ENCODE measurements at places on chromosomes 2 and 18.

- DNase-seq, result no peak
Measured at GRCh38 chr2:222837643-222838056, 23.2 kb upstream of the ACSL3 start.

GRCh38 chr2:132875193-132875592 lies 205.2 kb upstream of the LYPD1 start:
- no peak for DNase-seq

DNA sequence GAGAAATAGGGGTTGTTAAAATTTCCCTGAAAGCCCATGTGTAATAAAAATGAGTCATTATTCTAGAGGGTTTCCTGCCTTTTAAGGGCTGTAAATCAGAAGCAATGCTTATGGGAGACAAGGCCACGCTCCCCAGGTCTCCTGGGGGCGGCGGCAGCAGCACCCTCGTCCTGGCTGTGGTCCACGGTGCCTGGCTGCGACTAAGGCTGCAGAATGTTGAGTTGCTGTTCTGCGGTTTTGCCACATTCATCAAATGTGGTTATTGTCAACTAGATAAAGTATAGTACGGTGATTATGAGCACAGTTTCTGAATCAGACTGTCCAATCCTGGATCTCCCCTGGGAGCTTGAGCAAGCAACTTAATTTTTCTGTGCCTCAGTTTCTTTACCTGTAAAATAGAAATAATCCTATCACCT lies 11.9 kb upstream of the AGFG1 start:
- no peak for DNase-seq

DNA sequence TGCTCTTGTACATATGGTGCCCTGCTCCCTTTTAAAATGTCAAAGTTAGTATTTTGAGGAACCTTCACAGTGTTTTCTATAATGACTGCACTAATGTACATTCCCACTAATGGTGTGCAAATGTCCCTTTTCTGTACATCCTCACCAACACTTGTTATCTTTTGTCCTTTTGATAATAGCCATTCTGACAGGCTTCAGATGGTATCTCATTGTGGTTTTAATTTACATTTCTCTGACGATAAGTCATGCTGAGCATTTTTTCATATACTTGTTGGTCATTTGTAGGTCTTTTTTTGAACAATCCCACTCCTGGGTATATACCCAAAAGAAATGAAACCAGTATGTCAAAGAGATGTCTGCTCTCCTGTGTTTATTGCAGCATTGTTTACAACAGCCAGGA lies 268.3 kb downstream of the FBXO15 start:
- no peak for DNase-seq

All from neural progenitor cell (in vitro differentiated cells).